ENCODE measurements at places on chromosomes 7 and 10. TPM values are rescaled to one million over a fixed set of nuclear protein-coding genes. Genes with fewer than 3 reads are reported as not detected.

NME8 gene
- total RNA-seq = not detected

DNA sequence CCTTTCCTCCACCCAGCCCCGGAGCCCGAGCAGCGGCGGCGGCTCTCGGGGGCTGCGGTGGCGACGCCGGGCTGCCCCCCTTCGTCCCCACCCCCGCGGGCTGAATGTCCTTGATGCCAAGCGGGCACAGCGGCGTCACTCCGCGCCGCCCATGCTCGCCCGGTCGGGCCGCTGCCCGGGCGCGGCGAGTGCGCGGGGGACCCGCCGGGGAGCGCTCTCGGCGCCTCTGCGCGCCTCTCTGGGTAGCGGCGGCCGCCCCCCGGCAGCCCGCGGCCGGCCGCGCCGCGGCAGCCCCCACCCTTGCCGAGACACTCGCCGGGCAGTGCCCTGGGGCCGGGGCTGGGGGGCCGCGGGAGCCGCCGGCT lies 433 bp upstream of the PLXNA4 start:
- DNase-seq = no peak

DNA sequence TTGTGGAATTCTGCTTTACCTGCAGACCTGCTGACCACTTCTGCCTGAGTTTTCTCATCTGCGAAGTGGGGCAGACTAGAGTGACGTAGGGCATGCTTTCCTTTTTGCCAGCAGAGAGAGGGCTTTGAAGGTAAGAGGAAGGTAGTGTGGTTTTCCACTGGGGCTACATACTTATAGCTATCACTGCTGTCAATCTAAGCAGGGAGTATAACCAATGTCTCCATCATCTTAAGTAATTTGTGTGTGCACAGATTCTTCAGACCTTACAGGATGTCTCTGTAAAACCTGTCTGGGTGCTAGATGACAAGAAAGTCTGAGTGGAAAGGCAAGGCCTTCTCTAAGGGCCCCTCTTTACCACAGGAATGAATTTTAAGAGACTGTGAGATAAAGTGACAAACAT lies 106.8 kb downstream of the RBM20 start:
- DNase-seq = no peak

CPA2 gene
- 1.5 TPM for total RNA-seq

GRCh38 chr7:27810186-27810585 lies 70.2 kb downstream of the TAX1BP1 start:
- DNase-seq = no peak

GRCh38 chr10:123858907-123859652 lies 32.5 kb downstream of the CPXM2 start:
- no peak for DNase-seq

Measured in HCT116 (cell line).